ENCODE measurements at places on chromosomes 12 and 14.

- no peak for DNase-seq
Measured at GRCh38 chr12:7915661-7916403, 20.2 kb downstream of the SLC2A3 start.

- no peak for DNase-seq
Measured at GRCh38 chr12:65832217-65832616, 7.9 kb downstream of the HMGA2 start.

GRCh38 chr12:23099604-23100003 is 474.6 kb downstream of the ETNK1 start:
- DNase-seq, result no peak

GRCh38 chr12:106304001-106304421 is 1.5 kb downstream of the TCP11L2 start:
- no peak for DNase-seq

DNA sequence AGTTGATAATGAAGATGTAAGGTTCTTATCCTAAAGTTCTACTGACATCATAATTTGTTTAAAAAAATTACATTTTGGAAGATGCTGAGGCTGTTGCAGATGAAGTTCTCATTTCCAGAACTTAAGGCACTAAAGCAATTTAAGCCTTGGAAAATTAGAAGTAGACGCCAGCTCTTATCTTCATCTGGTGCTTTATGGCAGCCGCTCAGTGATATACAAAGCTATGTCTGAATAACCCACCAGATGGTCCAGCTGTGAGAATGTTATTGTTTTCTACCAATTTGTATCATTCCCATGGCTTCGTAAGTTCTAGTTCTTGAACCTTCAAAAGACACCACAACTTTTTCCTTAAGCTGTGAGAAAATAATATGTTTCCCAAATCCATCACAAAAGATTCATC is 212.1 kb upstream of the ARID2 start:
- DNase-seq, result no peak

DNA sequence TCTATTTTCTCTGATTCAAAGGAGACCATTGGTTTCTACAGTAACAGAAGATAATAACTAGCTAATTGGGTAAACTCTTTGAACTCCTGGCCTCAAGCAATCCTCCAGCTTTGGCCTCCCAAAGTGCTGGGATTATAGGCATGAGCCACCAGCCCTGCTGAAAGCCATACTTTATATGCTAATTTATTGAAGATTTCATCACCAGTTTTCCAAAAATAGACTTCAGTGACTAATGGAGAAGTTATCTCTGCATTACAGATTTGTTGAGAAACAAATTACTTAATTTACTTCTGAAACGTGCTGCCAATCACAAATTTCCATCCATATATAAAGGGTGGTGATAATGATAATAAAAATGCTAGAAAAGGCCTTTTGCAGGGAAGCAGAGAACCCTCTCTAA is 1758.1 kb upstream of the SEL1L start:
- no peak for DNase-seq

- DNase-seq, result no peak
Measured at GRCh38 chr14:58055497-58056010, 96.5 kb downstream of the ARMH4 start.

- no peak for DNase-seq
Measured at GRCh38 chr12:42588524-42589464, 752 bp downstream of the PRICKLE1 start.

DNA sequence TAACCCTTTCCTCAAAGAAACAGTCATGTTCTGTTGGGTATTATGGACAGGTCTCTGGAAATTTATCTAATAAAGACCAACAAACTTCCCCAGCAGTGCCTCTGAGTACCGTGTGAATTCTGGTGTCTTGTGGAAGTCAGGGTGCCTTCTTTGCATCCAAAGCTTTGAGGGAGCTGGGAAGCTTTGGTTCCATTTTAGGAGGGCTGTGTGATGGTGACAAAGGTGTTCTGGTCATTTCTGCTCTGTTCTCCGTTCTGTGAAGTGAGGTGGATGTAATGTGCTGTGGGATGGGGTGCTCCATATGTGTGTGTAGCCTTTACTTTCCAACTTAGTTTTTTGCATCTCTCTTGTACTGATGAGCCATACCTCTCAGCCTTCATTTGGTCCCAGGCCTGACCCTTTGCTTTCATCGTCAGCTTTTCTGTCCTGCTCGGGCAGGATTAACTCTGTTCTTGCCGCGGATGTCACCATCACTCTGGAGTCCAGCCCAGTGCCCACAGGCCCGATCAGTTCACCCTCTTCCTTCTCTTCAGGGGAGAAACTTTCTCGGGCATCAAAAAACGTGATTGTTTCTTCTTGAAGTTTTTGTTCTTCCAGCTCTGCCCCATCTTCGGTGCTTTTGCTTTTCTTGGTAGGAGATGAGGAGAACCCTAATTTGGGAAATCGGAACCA is 13.2 kb downstream of the PLD4 start:
- no peak for DNase-seq

DNA sequence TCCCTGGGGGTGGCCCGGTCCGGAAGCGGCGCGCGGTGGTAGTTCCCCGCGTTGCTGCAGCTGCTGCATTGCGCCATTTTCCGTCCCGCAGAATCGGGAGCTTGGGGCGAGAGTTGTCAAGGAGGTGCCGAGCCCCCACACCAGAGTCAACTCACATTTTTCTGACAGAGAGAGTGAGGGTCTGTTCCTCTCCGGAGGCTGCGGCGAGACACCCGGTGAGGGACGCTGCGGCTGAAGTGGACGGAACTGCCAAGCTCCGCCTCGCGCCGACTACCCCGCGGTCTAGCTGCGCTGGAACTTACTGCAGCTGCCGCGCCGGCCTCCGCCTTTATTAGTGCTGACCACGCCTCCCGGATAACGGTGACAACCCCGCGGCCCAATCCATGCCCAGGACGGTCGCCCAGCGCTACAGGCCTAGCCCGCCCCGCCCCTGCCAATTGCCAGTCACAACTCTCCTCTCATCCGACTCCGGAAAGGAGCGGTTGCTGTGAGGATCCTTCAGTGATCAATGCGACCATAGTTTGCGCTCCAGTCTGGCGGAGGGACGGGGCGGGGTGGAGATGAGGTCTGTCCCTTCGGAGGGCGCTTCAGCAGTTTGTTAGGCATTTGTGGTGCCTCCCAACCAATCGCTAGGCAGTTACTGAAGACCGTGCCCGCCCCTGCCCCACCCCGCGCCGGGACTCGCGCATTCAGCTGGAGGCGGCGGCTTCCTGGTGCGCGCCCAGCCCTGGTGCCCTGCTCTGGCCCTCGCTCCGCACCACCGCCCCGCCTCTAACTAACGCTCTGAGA is at the start of gene VAMP1:
Gene VAMP1 (minus strand): TSS at position 303 of the 789 bp plus-strand sequence. CDS start 146 bp downstream, at position 157.
- peak; percentile 96 for DNase-seq

- no peak for DNase-seq
Measured at GRCh38 chr12:88579161-88579517, 1.1 kb downstream of the KITLG start.

DNA sequence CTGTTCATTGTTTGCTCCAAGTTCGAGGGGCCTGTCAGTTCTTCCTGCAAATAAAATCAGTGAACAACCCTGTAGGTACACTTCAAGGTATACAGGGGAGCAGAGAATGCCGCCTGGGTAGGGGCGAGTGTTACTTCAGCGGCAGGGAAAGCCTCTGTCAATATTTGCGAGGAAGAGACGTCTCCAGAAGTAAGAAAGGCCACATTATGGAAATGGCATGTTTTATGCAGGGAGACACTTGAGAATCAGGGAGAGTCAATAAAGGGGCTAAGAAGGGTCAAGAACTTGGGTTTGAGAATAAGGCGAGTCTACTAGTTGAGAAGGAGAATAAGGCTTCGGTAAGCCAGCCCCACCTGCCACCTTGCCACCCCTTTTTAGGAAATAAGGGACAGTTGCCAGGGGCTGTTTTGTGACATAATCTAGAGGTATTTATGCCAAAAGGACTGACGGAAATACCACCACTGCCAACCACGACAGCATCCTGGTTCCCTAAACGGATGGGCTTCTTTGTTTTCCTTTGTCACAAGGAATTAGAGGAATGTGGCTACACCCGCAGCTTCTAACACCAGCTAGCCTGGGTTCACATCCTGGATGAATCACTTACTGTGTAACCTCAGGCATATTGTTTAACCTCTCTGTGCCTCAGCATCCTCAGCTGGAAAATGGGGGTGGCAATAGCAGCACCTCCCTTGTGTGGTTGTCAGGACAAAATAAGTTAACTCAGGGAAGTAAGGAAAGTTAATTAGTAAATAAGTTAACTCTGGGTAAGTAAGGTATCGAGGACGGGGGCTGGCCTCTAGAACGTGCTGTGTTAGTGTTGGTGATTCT is 67.7 kb downstream of the EID3 start:
- no peak for DNase-seq

GRCh38 chr14:104115131-104115600 is 23.2 kb upstream of the KIF26A start:
- DNase-seq, result no peak

GRCh38 chr12:2154050-2154449 is 101.3 kb downstream of the CACNA1C start:
- DNase-seq, result no peak

- DNase-seq, result no peak
Measured at GRCh38 chr12:34390846-34391700, 368.8 kb downstream of the ALG10 start.

GRCh38 chr12:25052196-25052913 is 103.5 kb upstream of the BCAT1 start:
- DNase-seq, result no peak

- no peak for DNase-seq
Measured at GRCh38 chr14:58697266-58697929, 59.6 kb downstream of the DACT1 start.

GRCh38 chr12:48542300-48542928 is 17.0 kb downstream of the OR8S1 start:
- DNase-seq, result peak; percentile 38

GRCh38 chr12:52212701-52213563 is 20.1 kb upstream of the KRT7 start:
- no peak for DNase-seq

DNA sequence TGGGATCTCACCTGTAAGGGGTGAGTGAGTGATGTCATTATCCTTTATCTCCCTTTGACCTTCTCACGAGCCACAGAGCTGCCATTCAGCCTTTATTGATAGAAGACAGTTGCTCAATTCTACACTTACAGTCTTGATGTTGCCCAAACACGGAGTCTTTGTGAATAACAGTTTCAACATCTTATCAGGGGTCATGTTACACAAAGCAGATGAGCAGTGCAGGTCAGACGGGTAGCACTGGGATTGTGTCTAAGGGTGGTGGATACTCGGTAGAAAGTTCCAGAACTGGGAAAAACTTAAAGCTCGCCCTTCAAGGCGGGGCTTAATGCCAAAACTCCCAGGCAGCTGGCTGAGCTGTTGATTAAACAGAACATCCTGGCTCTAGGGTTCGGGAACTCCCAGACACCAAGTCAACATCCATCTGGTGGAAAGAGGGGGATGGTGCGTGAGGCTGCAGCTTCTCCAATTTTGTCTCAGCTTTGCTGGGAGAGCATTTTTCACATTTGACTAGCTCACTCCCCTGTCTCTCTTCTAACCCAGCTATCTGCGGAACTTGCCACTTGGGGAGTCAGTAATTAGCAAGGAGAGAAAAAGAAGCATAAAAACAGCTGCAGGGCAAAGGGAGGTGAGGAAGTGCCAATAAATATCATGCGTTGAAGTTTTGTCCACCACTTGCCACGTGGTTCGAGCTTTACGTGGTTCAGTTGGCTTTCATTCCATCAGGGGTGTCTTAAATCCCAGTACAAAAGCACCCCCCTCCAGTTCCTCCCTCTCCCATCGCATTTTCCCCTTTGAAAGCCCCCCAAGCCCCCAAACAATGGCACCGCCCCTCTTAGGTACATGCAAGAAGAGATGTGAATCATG is 31.0 kb downstream of the FOXN4 start:
- no peak for DNase-seq

- no peak for DNase-seq
Measured at GRCh38 chr12:127294651-127295210, 972.2 kb upstream of the TMEM132C start.

- DNase-seq, result no peak
Measured at GRCh38 chr12:8911606-8912268, 2.6 kb upstream of the PHC1 start.

GRCh38 chr12:1309613-1310012 is 284.8 kb downstream of the FBXL14 start:
- DNase-seq, result no peak

- DNase-seq, result no peak
Measured at GRCh38 chr14:104087505-104087904, 2.0 kb downstream of the ASPG start.

DNA sequence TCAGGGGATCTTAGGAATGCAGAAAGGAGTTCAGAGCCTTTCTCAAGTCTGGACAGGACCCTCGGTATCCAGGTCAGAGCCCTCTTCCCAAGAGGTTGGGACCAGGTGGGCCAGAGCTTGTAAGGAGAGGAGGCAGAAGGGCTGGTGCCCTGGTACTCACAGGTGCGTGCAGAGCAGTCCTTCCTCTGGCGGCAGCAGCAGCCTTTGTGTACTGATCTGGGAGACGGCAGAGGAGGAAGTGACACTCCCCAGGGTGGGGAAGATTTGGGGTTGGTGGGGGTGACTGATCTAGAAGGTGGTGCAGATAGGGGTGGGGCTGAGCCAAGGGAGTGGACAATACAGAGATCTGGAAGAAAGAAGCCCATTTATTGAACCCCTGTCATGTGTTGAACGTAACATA is at the start of gene ITGB7:
Gene ITGB7 (minus strand): TSS at position 210 of the 400 bp plus-strand sequence. CDS start 6,808 bp downstream, outside the sequence.
- DNase-seq, result peak; percentile 51

DNA sequence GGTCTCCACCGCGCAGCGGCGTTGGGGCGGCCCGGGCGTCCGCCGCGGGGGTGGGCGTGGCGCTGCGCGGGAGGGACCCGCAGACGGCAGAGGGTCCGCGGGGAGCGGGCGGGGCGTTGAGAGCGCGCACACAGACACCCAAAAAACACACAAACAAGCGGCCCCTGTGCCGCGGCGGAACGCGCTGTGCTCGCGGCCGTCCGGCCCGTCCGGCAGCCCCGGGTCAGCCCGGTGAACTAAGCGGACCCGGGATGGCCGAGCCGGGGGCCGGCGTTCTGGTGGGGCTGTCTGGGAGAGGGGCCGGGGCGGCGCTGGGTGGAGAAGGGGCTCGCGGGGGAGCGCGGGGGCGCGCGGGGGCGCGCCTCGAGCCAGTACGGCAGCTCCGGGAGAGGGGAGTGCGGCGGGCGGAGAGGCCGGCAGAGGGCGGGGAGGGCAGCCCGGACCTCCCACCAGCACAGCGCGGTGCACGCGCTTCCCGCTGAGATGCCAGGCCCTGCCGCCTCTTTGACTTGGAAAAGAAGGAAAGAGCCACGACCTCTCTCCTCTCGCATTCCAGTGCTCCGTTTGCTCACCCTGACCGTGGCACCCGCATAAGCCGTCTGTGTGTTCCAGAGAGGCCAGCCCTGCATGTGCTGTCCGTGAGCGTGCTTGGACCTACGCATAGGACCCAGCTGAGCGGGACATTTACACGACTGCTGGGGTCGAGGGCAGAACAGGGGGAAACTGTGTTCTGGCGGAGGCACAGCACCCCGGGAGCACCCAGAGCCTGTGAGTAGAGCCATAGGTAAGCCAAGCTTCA is 10.3 kb downstream of the SLC6A12 start:
- no peak for DNase-seq

- DNase-seq, result no peak
Measured at GRCh38 chr14:61536661-61537562, 158.4 kb upstream of the HIF1A start.
